ENCODE measurements at places on chromosomes 13 and 19.

GRCh38 chr13:106815545-106815944, 247.6 kb upstream of the ARGLU1 start:
- no peak for DNase-seq

DNA sequence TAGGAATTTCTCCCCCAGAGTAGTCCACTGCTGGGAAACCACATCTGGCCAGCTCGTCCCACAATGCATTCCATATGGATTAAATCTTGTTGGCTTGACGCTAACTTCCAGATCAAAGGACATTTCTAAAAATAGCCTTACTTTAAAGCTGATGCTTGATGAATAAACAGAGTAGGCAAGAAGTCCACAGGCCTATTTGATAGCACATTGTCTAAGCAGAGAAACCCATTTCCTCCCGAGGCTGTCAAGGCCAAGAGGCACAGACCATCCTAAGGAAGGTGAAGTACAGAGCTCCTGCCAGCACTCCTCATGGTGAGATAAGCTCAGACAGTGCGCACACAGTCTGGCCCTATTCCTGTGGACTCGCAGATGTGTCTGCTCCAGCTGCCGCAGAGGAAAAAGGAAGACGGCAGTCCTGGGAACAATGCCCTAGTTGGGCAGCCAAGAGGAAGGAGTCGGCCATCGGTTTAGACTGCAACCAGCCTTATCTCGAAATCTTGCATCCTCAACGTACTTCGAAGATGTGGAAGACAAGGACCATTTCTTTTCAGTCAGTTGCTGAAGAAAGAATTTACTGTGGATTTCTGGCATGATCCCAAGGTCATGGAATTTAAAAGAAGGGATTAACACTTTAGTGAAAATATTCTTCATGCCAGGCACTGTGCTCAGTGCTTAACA, 156.8 kb downstream of the RGCC start:
- no peak for DNase-seq

DNA sequence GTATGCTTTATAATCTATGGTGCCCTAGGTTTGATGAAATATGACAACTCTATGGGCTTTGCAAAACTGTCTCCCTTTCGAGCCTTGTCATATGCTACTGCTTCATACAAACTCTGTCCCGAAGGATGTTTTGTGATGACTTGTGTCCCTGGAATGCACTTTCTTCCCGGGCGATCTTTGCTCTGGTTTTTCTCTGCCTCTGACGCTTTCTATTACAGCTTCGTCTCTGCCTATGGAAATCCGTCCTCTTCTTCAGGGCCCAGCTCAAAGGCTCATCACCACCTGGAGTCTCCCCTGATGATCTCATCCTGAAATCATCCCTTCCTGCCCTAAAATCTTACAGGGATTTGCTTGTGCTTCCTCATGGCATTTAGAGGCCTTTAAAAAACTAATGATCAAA, 191.5 kb upstream of the KL start:
- no peak for DNase-seq

GRCh38 chr13:60837806-60838205, 440.8 kb downstream of the TDRD3 start:
- no peak for DNase-seq

- DNase-seq, result no peak
These were observed 10.0 kb downstream of the FNDC3A start for GRCh38 chr13:48985756-48986155.

- no peak for DNase-seq
These were observed 4.2 kb downstream of the CYTH2 start for GRCh38 chr19:48473161-48473966.

DNA sequence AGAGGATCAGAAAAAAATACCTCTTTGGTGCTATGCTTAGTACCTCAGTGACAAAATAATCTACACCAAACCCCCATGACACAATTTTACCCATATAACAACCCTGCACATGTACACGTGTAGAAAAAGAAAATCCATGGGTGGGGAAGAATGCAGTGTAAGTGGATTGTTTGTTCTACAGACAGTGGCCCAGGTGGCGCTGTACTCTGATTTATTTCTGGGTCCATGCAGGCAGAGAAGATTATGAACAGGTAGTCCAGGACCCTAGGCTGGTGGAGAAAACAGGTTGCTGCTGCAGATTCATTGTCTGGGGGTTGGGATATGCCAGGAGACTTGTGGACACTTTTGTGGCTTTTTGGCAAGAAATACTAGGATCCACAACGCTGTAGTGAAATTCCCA, 9.1 kb downstream of the ZNF100 start:
- DNase-seq, result no peak

DNA sequence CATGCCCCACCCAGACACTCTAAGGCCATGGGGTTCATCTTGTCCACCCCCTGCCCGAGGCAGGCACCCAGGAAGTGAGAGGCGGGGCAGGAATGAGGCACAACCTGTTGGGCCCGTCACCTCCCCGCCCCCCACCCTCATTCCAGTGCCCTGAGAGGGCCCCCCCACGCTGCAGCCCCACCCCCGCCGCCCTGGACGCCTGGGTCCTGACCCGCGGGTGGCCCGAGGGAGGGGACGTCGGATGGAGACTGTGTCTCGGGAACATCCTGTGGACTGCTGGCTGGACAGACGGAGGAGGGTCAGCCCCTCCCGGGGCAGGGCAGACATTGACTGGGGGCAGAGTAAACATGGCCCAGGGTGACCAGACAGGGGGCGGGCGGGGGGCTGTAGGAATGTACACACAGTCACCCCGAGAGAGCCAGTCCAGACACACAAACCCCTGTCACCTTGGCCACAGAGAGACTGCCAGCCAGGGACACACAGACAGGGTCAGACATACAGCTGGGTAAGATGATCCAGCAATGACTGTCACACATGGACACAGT, 7.4 kb upstream of the JUNB start:
- DNase-seq, result no peak

DNA sequence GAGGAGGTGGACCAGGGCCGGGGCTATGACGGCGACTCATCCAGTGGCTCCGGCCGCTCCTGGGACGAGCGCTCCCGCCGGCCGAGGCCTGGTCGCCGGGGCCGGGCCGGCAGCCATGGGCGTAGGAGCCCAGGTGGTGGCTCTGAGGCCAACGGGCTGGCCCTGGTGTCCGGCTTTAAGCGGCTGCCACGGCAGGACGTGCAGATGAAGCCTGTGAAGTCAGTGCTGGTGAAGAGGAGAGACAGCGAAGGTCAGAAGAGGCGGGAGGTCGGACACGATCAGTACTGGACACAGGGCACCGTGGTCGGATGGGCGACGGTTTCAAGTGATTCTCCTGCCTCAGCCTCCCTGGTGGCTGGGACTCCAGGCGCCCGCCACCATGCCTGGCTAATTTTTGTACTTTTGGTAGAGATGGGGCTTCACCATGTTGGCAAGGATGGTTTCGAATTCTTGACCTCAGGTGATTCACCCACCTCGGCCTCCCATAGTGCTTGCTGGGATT, 22.3 kb downstream of the TJP3 start:
- DNase-seq, result no peak

DNA sequence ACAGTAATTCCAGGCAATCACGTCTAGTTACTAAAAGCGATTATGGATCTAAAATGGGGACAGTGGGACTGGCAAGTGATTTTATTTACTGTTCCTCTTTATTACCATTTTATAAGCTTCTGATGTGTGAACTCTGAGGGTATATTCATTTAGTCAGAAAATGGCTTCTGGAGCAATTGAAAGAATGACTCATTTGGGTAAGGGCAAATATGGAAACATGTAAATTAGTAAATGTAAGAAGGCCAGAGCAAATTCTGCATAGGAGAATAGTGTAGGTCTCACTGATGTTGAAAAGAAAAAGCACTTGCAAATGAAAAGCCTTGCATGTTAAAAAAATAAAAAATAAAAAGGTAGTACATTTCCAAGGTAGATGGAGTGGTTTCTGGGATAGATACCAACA, 262.2 kb downstream of the KLF5 start:
- DNase-seq, result no peak

- no peak for DNase-seq
These were observed 553.5 kb downstream of the DCT start for GRCh38 chr13:93925990-93926389.

- no peak for DNase-seq
These were observed 40.1 kb downstream of the RFX2 start for GRCh38 chr19:6070207-6070681.

- no peak for DNase-seq
These were observed 11.4 kb upstream of the SHC2 start for GRCh38 chr19:472005-472858.

- no peak for DNase-seq
These were observed 233.7 kb upstream of the SOX21 start for GRCh38 chr13:94946039-94946438.

GRCh38 chr19:10270616-10271394, at the start of gene ICAM1:
ICAM1 (plus strand) TSS chr19:10271120; CDS start chr19:10271160, 40 bp downstream.
- DNase-seq, result peak; percentile 63

DNA sequence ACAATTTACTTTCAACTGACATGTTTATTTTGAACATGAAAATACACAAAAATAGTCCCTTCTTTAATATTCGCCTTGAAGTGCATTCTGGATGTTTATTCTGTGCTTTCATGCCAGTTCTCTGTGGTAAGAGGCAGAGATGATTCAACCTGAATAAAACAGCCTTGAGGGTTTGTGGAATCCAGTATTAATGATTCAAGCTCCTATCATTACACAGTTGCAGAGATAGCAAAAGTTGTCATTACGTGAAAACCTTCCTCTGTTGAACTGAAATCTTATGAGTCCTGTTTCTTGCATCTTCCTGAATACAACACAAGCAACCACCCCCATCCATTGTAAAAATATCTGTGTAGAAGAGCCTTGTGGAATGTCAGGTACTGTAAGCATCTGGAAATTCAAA, 142.3 kb upstream of the HTR2A start:
- DNase-seq, result no peak

GRCh38 chr13:40119852-40120251, 464.4 kb downstream of the COG6 start:
- no peak for DNase-seq

- DNase-seq, result no peak
These were observed 248.7 kb downstream of the EFNB2 start for GRCh38 chr13:106286811-106287210.

GRCh38 chr19:51410950-51411748, 6.3 kb downstream of the SIGLEC10 start:
- no peak for DNase-seq

DNA sequence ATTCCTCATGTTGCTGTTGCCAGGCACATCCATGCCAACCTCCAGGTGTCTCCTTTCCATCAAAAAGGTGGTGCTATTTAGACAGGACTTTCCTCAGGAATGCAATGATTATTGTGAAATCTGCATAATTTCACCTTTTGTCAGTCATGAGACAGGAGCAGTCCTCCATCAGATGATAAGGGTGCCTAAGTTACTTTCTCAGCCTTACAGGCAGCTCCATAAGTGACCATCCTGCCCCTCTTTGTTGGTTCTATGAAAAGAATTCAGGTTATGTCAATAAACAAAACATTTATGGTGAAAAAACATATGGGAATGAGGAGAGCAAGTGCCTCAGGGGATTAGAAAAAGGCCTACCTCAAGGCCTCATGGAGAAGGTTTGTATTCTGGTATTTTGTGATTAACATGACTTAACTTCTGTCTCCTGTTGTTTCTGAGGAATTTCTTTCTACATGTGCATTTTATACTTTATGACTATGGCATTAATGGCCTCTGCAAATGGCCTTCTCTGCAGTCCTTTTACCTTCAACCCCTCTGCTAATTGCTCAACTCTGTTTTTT, 110.3 kb upstream of the DIAPH3 start:
- DNase-seq, result no peak

DNA sequence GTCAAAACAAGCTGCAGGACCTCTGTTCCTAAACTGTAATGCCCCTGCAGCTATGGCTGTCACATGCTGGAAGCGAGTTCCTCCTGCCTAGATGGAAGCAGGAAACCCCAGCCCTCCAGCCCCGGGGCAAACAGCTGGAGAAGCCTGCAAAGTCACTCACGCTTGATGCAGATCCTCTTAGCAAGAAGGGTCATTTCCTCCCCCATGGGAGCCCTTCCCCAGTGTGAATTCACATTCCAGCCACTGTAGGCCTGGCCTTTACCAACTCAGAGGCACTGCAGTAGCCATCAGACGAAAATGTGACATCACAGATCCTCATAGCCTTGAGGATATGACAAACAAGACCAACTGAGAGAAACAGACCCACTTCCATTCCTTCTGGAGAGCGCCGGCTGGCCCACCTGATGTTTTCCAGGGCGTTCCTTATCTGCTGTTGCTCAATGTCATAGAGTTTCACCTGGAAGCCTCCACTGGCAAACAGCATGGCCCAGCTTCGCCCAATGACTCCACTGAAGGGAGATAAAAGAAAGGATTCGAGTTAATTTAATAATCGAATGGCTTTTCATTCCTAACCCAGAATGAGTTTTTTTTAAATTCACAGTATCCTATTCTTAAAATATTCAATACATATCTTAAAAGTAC, 13.5 kb downstream of the CRYL1 start:
- no peak for DNase-seq

DNA sequence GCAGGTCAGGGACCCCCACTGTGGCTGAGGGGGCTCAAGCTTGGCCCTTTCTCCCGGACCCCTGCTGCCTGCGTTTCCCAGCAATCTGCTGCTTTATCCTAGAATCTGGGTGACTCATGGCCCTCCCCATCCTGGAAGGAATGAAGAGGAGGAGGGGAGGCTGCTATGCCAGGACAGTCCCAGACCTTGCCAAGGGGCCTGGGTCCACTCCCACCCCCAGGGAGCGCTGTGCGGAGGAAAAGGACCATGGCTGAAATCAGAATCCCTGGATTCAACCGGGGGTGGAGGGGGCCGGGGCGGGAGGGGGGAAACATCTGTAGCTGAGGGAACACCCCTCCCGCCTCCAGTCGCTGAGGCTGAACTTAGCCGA, 20.5 kb downstream of the ZNF114 start:
- no peak for DNase-seq

GRCh38 chr13:75872980-75873379, 236.8 kb downstream of the LMO7 start:
- DNase-seq, result no peak

DNA sequence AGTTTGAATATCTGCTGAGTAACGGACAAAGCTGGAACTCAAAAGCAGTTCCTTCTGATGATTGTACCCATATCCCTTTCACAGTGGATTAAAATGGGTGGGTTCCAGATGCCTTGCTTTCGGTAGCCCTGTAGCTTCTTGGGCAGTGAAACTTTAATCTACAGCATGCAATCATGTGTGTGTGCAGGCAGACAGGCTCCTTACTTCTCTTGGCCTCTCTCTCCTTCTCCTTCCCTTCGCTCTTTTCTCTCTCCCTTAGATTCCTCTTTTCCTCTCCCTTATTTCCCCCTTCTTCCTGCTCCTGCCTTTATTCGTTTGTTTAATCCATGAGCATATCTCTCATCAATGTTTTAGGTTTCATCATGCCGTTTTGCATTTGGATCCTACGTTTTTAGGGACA, 8.1 kb downstream of the DGKH start:
- no peak for DNase-seq

GRCh38 chr13:70714993-70715392, 606.7 kb upstream of the KLHL1 start:
- no peak for DNase-seq

GRCh38 chr19:38596057-38596981, 21.4 kb downstream of the MAP4K1 start:
- DNase-seq, result no peak

- no peak for DNase-seq
These were observed 60.8 kb downstream of the ARHGEF7 start for GRCh38 chr13:111175935-111176334.
